Right atrium auricular region (tissue), 2 donors: ENCODE measurements at places on chromosomes 7 and 10.

- no peak for DNase-seq
Measured at GRCh38 chr10:95694665-95695064, 938 bp upstream of the TCTN3 start.

DNA sequence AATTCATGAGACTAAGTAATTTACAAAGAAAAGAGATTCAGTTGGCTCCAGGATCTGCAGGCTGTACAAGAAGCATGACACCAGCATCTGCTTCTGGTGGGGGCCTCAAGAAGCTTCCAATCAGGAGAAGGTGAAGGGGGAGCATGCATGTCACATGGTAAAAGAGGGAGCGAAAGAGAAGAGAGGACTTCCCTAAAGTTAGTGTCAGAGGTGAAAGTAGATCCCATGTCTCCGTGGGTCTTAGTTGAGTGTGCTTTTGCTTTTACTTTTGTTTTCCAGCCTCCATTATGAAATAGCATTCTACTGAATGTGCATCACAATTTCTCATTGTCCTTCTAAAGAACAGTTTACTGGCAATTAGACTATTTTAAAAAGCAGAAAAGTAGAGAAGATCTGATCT is 213.6 kb upstream of the FZD1 start:
- DNase-seq: no peak

- no peak for DNase-seq
Measured at GRCh38 chr7:117777335-117778142, 95.7 kb downstream of the CTTNBP2 start.

GRCh38 chr10:70174058-70174741 is 3.9 kb upstream of the SAR1A start:
- no peak for DNase-seq

GRCh38 chr7:52261057-52261456 is 774.4 kb upstream of the POM121L12 start:
- no peak for DNase-seq

- no peak for DNase-seq
Measured at GRCh38 chr10:96440361-96441292, 73.1 kb downstream of the TLL2 start.

- DNase-seq: no peak
Measured at GRCh38 chr7:12866207-12866606, 178.8 kb downstream of the ARL4A start.

DNA sequence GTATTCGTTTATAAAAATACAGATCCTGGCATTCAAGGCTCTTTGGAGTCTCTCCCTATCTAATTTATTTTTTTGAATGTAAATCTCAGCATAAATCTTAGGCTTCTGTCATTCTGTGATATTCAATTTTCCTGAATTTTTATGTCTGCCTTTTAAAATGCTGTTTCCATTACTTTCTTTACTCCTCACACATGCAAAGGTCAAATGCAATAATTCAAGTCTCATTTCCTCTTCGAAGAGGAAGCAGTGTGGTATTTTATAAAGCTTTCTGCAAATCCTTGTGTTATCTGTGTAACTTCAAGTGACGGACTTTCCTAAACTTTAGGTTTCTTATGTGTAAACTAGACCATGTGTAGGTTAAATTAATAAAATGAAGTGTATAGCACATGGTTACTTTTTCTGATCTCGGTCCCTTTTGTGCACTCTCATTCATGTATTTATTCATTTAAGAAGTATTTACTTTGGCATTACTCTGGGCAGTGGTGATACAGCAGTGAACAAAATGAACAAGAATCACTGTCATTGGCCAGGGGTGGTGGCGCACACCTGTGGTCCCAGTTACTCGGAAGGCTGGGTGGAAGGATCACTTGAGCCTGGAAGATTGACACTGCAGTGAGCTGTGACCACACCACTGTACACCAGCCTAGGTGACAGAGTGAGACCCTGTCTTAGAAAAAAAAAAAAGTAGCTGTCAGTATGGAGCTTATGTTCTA is 332.2 kb downstream of the EXOC4 start:
- no peak for DNase-seq

GRCh38 chr10:33100781-33101391 is 142.9 kb upstream of the ITGB1 start:
- DNase-seq: no peak

DNA sequence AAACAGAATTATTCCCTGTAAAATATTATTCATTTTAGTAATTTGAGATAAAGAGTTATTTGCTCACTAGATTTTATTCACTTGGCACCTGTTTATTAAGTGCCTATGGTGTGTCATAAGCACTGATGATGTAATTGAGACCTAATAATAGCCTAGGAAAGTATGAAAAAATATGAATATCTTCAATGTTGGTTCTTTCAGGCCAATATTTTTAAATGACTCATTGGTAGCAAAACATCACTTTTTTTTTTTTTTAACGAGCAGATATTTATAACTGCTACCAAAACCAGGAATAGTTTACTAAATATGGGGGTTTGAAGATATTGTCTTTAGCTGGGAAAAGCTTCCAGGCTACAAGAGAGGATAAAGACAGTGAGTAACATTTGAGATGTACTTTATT is 228.0 kb downstream of the PRKG1 start:
- DNase-seq: no peak

DNA sequence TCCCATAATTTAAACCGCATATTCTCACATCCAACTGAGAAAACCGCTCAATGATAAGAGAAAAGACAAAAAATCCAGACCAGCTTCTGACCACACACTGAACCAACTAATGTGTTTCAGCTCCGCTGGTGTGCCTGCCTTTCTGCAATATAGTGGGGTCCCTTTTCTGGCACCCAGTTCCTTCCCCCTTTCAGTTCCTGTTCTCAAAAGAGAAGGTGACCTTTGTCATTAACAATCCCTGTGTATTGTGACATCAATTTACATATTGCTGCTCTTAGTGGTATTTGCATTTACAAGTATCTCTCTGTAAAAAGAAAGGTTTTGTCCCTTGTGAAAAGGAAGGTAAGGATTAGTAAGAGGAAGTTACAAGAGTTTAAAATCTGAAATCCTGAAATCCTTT is 1.4 kb downstream of the PPP1R17 start:
- DNase-seq: no peak

- no peak for DNase-seq
Measured at GRCh38 chr10:14820010-14820774, 17.6 kb downstream of the CDNF start.

DNA sequence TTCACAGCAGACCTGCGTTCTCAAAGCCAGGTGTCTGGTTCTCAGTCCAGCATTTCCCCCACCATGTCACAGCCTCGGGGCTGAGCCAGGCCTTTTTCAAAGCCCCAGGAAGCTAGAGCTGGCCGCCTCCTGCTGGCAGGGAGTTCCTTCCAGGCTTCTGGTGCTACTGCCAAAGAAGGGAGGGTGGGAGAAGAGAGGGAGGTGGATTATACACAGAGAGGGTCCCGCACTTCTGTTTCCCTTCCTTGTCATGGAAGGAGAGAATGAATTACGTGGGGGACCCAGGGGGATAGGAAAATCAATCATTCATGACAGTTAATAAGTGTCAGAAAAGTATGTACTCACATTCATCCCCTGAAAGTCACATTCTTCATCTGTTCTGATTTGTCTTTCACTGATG is 600 bp upstream of the LGI1 start:
- DNase-seq: no peak

GRCh38 chr10:6748029-6748428 is 168.0 kb upstream of the PRKCQ start:
- no peak for DNase-seq

GRCh38 chr7:31476073-31476745 is 37.7 kb upstream of the ITPRID1 start:
- no peak for DNase-seq

DNA sequence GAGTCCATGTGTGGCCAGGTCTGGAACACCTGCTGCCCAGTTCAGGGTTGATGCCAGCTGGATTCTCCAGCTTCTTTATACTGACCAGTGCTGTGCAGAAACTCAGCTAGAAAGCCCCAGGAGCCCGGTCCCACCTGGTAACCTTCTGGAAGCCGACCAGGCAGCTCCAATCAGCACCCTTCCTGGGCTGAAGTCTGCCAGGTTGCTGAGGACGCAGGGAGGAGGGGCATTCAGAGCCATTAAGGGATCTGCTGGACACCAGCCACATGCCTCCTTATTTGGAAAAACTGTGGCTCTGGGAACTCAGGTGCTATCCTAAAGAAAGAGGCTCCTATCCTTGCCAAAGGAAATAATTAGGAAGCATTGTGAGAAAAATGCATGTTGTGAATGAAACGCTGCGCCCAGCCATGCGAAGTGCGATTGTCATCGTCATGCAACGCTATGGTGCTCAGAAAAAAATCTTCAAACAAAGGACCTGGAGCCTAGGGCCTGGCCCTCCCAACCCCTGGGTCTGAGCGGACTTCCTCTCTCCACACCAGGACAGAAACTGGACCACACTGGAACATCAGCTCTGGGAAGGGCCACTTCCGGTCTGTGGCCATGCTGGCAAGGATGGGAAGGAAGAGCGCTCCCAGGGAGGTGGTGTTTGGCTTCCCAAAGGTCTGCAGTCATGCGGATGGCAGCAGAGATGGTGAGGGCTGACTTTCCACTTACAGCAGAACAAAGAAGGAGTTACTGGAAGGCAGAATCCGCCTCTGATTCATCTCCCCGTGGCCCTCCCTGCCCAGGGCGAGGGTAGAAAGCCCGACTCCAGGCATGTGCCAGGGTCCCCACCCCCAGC is 90.1 kb downstream of the FAM53B start:
- no peak for DNase-seq

DNA sequence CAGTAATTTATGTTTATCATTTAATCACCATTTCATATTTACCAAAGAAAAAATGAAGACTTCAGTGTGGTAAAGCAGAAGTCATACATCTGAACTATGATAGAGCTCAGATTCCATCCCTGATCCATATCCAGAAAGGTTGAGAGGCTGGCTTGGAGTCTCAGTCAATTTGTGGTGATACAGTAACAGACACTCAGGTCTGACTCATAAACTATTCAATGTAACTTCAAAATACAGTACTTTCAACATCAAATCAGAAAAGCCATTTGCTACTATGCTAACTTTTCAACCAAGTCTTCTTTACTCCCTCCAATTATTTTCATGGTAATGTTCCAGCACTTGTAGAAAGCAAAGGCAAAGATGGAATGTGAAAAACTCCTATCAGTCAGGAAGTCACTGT is 190.4 kb downstream of the HDAC9 start:
- no peak for DNase-seq
